ENCODE measurements at places on chromosomes 16 and 17.
A peak's percentile ranks its signal among the peaks of the same experiment; 100 is the strongest.

- no peak for DNase-seq
Measured at GRCh38 chr16:19607616-19608280, 52.2 kb downstream of the VPS35L start.

GRCh38 chr17:14792746-14793145 is 472.4 kb downstream of the PMP22 start:
- no peak for DNase-seq

- peak; percentile 51 for DNase-seq
Measured at GRCh38 chr17:30323262-30323894, 10.5 kb downstream of the TMIGD1 start.

DNA sequence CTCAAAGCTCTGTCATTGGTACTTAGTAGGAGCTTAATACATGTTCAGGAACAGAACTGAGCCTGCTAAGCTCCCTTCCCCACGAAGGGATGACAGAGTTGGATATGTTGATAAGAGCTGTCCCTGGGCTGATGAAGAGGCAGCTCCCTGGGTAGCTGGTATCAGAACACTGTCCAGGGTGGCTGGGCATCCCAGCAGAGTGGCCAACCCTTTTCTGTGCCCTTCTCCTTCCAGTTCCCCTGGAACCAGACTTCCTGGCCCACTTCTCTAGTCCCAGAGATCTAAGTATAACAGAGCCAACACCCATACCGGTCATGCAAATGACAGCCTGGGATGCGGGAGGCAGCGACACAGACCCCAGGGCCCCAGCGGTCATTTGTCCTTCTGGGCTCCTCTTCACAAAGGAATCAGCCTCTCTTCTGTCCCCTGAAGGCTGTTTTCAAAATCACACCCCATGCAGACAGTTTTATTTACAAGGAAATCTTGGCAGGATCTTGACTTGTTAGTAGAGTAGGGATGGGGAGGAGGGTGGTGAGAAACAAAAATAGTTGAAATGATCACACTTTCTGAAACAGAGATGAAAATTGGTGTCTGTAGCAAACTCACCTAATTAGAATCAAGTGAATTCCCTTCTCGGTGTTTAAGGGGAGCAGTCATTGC is 1.4 kb upstream of the RHBDL3 start:
- DNase-seq, result no peak

DNA sequence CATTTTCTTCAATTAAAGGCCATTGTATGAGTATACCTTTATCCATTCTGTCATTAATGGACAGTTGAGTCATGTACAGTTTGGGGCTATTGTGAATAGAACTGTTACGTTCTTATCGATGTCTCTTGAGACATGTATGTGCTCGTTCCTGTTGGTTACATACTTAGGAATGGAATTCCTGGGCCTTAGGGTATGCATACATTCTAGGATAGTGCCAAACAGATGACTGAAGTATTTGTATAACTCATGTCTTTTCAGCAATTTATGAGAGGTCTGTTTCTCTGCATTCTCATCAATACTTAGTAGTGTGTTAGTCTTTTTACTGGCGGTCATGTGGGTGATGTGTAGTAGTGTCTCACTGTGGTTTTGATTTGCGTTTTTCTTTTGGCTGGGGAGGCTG is 81.2 kb downstream of the USP22 start:
- no peak for DNase-seq

DNA sequence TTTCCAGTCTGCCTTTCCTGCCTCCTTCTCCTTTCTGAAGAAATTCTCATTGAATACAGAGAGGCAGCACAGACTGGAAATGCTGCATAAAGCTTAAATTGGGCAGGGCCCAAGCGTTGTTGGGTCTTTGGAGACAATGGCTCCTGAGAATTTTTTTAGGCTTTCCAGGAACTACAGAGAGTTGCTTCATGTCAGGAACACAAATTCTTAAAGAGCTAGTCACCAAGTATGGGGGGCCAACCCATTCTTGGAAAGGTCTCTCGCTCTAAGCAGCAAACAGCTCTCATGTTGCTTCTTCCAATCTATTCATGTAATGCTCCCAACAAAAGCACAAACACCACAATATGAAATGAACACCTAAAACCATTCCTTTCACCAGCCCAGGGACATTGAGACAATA is 6.9 kb downstream of the HNF1B start:
- no peak for DNase-seq

DNA sequence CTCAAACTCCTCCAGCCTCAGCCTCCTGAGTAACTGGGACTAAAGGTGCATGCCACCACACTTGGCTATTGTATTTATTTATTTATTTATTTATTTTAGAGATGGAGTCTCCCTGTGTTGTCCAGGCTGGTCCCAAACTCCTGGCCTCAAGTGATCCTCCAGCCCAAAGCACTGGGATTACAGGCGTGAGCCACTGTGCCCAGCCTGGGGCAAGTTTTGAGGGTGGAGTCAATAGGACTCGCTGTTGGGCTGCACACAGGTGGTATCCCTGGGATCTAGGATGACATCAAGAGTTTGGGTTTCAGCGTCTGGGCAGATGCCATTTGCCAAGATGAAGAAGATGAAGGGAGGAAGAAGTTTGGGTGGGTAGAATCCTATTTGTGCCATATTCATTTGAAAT is 213.9 kb downstream of the GSG1L start:
- DNase-seq, result no peak

- no peak for DNase-seq
Measured at GRCh38 chr17:17833658-17834357, 3.0 kb downstream of the SREBF1 start.

- DNase-seq, result no peak
Measured at GRCh38 chr17:74803388-74803930, 27.3 kb upstream of the NAT9 start.

DNA sequence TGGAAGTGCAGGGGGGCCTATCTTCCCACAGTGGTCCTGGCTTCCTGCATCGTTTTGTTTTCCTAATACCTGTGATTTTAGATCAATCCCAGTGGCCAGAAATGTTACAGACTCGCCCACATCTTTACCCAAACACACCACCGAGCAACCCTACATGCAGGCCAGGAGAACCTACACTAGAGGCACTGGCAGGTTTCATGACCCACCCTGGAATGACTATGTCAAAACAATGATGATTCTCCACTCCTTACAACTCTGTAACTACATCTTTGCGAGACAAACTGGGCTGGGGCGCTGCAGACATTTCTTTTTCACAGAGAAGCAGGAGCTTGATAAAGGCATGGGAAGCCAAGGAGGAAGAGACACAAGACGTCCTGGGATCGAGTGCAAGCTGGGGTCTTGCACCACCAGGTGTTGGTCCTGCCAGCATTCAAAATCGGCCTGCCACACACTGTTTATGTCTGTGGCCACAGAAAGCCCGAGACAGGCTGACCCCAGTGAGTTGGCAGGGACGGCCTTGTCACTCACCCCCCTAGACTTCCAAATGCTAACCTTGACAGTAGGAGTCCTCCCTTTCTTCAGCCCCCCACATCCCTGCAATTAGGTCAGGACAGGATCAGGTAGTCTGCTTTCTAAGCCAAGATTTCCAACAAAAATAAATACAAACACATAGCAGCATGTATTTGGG is 32.5 kb downstream of the UBE2O start:
- DNase-seq, result no peak

GRCh38 chr17:81332914-81333528 is 37.9 kb upstream of the SLC38A10 start:
- no peak for DNase-seq

GRCh38 chr17:18027280-18027679 is 11.7 kb downstream of the ATPAF2 start:
- DNase-seq, result peak; percentile 87

- DNase-seq, result no peak
Measured at GRCh38 chr17:44353672-44354331, 8.7 kb downstream of the GRN start.

- DNase-seq, result no peak
Measured at GRCh38 chr17:1181753-1182137, 2.0 kb upstream of the ABR start.

DNA sequence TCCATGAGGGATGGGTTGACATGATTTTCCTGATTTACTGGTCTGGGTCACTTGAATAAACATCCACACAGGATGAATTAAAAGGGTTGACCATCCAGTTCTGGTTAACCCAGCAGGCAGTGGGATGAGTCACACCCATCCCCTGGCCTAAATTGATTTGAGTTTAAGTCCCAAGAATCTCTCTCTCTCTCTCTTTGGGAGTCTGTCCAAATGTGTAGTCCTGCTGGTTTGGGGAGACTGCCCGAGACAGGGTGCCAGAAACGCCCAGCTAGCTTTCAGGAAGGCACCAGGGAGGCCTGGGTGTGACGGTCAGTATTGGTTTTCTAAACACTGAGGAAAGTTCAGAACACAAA is 38.8 kb downstream of the SCPEP1 start:
- DNase-seq, result no peak

DNA sequence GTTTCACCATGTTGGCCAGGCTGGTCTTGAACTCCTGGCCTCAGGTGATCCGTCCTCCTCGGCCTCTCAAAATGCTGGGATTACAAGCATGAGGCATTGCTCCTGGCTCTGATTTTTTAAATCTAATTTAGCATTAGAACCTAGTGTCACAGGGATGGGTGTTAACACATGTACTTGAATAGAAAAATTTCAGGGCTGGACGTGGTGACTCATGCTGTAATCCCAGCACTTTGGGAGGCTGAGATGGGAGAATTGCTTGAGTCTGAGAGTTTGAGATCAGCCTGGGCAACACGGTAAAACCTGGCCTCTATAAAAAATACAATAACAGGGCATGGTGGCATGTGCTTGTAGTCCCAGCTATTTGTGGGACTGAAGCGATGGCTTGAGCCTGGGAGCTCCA is 6.0 kb upstream of the RNF135 start:
- DNase-seq, result no peak

DNA sequence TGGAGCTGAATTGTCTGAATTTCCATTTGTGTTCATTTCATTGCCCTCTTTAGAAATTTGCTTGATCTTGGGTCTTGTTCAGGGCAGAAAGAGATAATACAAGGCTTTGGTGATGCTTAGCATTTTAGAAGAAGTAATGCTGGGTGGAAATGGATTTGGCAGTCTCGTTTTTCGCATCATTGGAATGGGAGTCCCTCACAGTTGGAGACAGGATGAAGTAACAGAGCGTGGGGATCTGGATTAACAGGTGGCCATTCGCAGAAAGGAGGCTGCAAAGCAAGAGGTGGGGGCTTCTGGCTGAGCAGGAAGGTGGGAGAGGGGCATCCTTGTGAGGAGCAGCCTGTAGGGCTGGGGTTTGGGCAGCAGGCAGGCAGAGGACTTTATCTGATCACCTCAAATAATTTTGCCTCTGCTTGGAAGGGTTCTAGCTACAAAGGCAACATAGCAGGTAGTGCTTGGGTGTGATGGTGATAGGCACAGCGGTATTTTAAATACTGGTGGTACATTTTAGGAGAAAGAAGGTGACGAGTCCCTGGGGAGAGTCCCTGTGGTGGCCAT is 17.0 kb downstream of the KSR1 start:
- DNase-seq, result no peak

- DNase-seq, result no peak
Measured at GRCh38 chr16:50329446-50330189, 39.2 kb downstream of the BRD7 start.

- DNase-seq, result no peak
Measured at GRCh38 chr17:33192951-33193911, 99.9 kb downstream of the ASIC2 start.

GRCh38 chr16:52953215-52953614 is 99.5 kb downstream of the CHD9NB start:
- no peak for DNase-seq
